ENCODE measurements at places on chromosomes 7 and 10.

DNA sequence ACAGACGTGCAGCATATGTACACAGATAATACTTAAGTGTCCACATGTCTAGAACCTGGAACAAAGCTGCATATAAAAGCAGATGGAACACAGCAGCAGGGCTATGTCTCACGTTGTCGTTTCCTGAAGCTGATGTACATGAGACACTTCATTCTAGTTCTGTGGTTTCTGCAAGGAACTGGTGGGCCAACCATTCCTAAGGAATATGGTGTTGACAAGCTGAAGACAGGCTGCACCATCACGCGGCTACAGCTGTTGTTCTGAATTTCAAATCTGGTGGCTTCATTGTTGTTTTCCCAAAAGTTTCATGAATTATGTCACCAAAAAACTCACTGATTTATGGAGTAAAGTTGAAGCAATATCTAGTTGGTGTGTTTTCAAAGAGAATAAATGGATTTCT lies 33.7 kb downstream of the PRKAG2 start:
- DNase-seq = no peak

- DNase-seq = peak; percentile 83
These were observed at the start of gene ITGB8 for GRCh38 chr7:20330239-20330927. Gene ITGB8, plus strand, starts transcription at chr7:20330900. Its CDS starts 907 bp downstream, at chr7:20331807.

DNA sequence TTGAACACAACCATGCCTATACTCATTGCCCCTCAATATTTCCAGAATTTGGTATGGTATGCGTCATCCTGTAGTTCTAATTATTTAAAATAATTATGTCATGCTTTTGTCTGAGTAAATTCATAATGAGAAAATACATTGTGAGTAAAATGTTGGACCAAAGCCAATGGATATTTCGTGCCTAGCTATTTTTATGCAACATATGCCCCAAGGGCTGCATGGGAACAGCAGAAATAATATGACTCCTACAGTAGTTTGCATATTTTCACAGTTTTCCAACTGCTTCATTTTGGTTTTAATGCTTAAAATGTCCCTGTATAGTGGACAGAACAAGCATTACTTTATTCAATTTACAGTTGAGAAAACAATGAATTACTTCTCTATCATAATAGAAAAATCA lies 1115.6 kb upstream of the GHITM start:
- DNase-seq = no peak

DNA sequence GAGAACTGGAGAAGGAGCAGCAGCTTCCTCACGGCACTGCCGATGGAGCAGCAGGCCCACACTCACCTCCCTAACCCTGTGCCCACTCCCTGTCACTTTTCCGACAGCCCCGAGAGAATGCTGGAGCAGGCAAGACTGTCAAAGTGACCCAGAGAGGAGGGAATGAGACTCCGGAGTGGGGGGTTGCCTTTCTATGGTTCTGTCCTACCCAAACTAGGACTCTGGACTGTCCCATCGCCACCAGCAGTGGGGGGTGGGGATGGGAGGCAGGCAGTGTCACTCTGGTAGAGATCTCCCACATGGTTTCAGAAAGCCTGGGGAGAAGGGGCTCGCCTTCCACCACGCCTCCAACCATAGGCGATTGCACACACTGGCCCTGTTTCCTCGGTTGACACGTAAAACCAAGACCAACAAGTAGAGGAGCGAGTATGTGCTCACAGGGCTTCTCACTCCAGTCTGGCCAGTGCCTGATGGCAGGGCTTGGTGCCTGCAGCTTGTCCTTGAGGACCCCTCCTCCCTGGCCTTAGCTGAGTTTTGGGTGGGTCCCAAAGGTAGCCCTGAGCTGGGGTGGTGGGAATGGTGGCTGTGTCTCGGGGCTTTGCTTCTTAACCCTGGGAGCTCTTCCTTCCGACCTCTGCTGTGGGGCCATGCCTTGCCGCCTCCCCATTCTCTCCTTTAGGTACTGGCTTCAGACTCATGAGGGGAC lies 148.5 kb downstream of the PTPN20 start:
- DNase-seq = no peak

DNA sequence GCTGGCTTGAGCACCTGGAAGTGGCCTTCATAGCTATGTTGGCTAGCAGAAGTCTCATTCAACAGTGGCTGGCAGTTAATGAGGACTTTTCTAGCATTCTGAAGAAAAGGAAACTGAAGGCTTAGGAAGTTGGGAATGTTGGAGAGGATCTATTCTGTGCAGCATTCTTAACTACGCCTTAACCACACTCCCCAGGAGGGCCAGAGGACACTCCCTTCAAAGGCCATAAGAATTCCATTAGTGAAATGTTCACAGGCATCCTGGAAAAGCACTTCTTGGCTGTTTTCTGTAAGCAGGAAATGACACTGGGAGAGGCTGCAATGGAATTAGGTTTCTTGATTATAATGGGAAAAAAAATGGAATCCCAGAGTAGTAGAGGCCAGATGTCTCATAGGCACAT lies 188.9 kb downstream of the ARHGAP12 start:
- no peak for DNase-seq

DNA sequence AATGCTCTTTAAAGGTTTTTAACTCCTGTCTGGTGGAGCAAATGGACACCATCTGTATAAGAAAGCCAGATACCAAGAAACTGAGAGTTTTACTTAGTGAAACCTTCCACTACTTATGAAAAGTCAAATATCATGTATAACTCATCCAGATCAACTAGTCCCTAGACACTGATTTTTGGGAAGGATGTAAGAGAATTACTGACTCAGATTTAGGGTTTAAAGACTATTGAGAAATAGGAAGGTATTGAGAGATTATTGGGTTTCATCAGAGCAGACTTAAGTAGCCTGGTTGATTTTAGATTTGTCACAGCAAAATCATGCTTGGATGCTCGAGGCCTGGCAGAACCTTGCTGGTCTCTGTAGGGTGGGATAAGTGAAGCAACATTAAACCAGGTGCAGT lies 3.1 kb downstream of the CSTF2T start:
- DNase-seq = no peak

GRCh38 chr7:1512781-1513656 lies 8.8 kb upstream of the INTS1 start:
- peak; percentile 54 for DNase-seq

DNA sequence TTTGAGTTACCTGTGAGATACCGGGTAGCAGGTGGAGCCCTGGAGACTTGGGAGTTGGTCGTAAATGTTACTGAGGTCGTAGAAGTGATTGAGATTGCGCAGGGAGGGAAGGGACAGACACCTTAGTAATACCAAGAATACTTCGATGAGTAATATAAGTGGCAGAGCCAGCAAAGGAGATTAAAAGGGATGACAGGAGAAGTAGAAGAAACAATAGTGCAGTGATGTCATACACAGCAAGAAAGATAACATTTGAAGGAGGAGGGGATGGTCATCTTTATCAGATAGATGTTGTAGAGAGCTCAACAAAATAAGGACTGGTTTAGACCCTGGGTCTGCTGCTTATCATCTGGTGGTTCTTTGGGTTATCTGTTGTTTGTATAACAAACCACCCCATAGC lies 5.0 kb downstream of the BCCIP start:
- DNase-seq = no peak

DNA sequence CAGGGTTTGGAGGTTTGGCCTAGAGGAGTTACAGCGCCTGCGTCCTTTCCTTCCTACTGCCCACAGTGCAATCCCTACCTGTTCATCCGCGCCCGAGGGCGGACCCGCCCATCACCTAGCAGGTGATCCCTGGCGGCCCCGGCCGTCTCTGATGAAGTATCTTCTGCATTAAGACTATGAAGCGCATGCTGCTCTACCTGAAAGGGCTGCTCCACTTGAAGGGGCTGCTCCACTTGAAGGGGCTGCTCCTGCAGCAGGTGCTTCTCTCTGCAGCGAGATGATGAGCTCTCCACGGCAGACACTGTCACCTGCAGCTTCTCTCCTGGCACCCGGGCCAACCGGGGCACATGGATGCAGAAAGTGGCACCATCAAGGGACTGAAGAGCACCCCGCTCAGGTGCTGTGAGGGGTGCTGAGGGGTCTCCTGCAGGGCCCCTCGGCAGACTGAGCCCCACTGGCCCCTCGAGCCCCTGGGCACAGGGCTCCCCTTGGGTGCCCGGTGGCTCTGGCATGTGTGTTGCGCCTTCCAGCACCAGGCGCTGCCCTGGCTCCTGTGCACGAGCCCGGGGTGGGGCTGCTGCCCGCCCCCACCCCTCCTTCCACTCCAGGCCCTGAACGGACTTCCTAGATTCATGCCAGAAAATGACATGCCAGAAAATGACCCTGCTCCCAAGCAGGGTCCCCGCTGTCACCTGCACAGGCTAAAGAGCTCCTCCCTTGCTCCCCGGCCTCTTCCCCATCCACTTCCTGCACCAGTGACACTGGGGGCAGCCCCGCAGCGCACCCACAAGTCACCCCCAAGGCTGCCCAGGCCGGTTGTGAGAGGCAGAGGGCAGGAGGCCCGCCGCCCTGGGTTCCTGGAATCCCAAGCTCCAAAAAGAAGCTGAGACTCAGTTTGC lies 29.4 kb downstream of the WDR86 start:
- no peak for DNase-seq

GRCh38 chr7:99558306-99559174 lies at the start of gene ZNF655:
Gene ZNF655, plus strand, starts transcription at chr7:99558642. Its CDS starts 1,918 bp downstream, at chr7:99560560.
- peak; percentile 90 for DNase-seq

GRCh38 chr7:74708569-74709275 lies 51.2 kb downstream of the GTF2I start:
- no peak for DNase-seq

- no peak for DNase-seq
These were observed 33.0 kb upstream of the DIP2C start for GRCh38 chr10:722281-723060.

DNA sequence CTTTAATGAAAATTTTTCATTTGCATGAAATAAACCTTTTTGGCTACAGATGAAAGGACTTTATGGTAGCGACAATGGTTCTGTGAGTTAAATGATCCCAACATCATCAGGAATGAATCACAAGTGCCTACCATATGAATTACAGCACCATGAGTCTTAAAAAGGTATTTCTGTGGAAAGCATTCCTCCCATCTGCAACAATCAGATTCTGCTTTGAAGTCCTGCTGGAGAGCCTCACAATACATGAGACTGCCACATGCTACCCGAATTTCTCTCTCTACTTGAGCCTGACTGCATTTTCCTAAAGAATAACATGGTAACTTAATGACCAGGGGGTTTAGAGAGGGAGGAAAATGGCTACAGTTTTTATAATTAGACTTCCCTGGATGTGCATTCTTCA lies 190.3 kb downstream of the TWIST1 start:
- no peak for DNase-seq

GRCh38 chr10:100508691-100509150 lies 10.9 kb downstream of the SEC31B start:
- no peak for DNase-seq

GRCh38 chr10:90396721-90397120 lies 461.1 kb downstream of the HTR7 start:
- no peak for DNase-seq

DNA sequence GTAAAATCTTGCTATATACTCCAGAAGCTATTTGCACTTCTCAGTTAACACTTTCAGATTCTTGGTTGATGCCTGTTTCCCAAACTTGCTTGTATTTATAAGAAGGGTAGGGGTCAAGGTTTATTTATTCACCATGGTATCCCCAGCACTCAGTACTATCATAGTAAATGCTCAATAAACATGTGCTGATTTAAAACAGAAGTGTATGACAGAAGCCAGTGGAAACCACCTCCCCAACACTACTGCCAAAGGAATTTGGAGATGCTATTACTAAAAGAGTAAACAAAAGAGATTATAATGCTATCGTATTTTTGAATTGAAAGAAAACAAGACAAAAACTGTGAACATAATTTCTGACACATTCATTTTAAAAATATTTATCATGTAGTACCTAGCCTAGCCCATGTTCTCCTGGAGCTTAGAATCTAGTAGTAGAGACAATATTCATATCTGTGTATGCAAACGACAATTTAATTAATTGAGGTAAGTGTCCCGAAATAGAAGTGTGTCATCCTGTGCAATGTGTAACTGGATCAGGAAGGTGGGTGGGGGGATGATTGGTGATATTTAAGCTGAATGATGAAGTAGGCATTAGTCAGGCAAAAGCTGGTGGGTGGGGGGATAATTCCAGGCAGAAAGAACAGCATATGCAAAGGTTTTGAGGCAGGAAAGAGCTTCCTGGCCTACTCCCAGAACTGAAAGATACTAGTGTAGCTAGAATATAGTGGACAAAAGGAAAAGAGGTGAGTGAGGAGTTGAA lies 77.5 kb downstream of the HGF start:
- no peak for DNase-seq

GRCh38 chr7:2244404-2244995 lies 2.5 kb downstream of the NUDT1 start:
- DNase-seq = no peak

DNA sequence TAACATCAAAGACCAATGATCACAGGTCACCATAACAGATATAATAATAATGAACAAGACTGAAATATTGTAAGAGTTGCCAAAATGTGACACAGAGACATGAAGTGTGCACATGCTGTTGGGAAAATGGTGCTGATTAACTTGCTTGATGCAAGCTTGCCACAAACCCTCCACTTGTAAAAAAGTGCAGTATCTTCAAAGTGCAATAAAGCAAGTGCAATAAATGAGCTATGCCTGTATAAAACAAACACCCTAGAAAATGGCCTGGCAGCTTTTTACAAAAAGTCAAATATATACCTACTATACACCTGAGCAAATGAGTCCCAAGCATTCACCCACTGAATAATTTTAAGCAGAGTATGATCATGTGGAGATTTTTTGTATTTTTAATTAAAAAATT lies 9.7 kb upstream of the CCDC7 start:
- no peak for DNase-seq

GRCh38 chr7:159012353-159013069 lies 132.2 kb downstream of the VIPR2 start:
- DNase-seq = no peak

GRCh38 chr10:31319602-31320549 lies 860 bp downstream of the ZEB1 start:
- peak; percentile 78 for DNase-seq

DNA sequence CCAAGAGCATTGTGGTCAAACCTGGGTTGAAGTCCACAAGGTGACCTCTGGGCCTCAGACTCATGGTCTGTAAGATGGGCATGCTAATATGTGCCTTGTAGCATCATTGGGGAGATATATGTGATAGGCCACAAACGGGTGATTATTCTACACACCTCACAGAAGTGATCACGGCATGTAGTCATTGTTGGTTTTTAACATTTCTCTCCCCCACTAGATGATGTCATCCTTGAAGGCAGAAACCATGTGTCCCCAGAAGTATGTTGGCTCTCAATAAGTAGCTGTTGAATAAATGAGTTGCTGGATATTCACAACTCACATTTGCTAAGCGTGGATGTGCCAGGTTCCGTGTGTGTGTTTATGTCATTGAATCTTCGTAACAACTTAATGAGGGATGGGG lies 42.4 kb downstream of the GATA3 start:
- DNase-seq = no peak

GRCh38 chr7:133859871-133860450 lies 267.2 kb upstream of the LRGUK start:
- DNase-seq = no peak

- DNase-seq = no peak
These were observed 52.6 kb downstream of the TMEM209 start for GRCh38 chr7:130152493-130153210.

- no peak for DNase-seq
These were observed 1.0 kb upstream of the PILRA start for GRCh38 chr7:100372256-100372655.
